ENCODE measurements at places on chromosomes 1 and 21.

- DNase-seq, result no peak
Measured at GRCh38 chr1:39850606-39851216, 32.6 kb downstream of the TRIT1 start.

DNA sequence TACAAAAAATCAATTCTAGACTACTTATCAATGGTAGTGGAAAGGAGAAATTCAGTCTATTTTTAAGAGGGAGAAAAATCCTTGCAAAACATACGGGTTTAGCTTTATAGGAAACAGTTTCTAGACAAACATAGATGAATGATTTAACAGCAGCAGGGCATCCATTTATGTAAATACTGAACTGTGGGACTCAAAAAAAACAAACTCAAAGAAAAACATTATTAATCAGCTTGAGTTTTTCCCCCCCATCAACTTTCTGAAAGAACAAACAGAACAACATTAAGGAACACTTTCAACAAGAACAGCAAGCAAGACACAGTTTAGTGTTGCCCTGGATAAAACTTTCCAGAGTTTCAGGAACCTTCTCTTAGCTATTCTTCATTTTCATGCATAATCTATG lies 147.3 kb upstream of the KCNK2 start:
- no peak for DNase-seq

GRCh38 chr1:208203127-208203847 lies 40.9 kb downstream of the PLXNA2 start:
- no peak for DNase-seq

GRCh38 chr21:45640888-45641479 lies 2.5 kb upstream of the PCBP3 start:
- DNase-seq, result no peak
